Left kidney (tissue), 8 donors: ENCODE measurements at places on chromosomes 2 and 18.

DNA sequence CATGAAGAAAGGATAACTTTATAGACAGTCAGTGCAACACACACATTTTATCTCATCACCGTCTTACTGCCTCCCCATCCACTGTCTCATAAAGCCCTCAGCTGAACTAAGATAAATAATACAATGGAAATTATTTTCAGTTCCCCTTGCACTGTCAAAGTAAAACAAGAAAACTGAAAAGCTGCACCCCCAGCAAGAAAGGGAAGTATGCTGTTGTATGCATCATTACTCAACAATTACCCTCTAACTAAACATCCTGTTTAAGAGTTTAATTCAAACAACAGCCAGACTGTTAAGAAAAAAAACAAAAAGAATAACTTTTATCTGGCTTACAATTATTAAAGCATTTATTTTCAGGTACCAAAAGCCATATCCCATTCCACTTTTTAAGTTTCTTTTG lies 25.0 kb downstream of the MPPE1 start:
- DNase-seq, result no peak

DNA sequence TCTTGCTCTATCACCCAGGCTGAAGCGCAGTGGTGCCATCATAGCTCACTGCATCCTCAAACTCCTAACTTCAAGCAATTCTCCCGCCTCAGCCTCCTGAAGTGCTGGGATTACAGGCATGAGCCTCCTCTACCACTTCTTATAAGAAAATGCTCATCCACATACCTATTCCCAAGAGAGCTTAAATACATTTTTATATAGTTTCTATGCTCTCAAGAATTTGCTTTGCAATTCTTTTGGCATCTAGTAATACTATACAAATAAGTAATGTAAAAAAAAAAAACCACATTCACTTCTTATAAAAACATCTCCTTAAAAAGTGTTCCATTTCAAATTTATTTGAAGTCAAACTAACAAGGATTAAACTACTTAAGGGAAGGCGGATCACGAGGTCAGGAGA lies 197.3 kb downstream of the DNAH7 start:
- DNase-seq, result no peak

DNA sequence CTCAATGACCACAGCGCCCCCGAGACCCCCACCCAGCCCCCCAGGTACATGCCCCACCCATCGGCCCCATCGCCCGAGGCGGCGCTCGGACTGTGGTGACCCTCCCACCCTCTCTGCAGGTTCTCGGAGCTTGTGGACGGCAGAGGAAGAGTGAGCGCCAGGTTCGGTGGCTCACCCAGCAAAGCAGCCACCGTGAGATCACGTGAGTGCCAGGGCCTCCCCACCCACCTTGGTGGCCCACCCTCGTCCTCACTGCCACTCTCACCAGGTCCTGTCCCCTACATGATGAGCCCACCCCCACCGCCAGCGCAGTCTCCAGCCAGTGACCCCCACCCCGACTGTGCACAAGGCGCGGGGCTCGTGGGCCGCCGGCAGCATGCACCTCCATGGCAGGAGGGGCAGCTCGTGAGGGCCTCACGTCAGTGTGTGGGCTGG lies 30.4 kb downstream of the MTERF4 start:
- no peak for DNase-seq

DNA sequence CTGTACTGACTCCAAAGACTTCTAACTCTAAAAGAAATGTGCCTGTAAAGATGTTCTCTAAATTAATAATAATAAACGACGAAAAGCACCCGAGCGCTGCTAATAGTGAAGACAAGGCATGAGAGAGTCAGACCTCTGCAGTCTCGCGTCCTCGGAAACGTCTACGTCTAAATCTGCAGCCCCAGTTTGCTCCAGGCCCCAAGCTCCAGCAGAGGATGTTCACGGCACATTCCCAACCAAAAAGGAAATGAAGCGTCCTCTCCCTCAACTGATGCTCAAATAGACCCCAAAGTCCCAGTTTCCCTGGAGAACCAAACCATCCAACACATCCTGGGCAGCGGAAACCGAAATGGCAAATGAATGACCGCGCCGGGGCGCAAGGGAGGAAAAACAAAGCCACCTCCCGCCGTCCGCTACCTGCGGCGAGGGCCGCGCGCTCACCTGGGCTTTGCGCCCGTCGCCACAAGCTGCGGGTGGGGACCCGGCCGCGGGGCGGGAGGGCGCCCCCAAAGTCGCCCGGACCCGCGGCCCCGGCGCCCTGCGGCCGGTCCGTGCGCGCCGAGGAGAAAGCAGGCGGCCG lies 47.1 kb upstream of the CCDC150 start:
- peak; percentile 48 for DNase-seq

- DNase-seq, result no peak
Measured at GRCh38 chr2:128490881-128491691, 172.4 kb upstream of the HS6ST1 start.

GRCh38 chr2:65053199-65053598 lies 3.0 kb upstream of the CEP68 start:
- DNase-seq, result no peak

DNA sequence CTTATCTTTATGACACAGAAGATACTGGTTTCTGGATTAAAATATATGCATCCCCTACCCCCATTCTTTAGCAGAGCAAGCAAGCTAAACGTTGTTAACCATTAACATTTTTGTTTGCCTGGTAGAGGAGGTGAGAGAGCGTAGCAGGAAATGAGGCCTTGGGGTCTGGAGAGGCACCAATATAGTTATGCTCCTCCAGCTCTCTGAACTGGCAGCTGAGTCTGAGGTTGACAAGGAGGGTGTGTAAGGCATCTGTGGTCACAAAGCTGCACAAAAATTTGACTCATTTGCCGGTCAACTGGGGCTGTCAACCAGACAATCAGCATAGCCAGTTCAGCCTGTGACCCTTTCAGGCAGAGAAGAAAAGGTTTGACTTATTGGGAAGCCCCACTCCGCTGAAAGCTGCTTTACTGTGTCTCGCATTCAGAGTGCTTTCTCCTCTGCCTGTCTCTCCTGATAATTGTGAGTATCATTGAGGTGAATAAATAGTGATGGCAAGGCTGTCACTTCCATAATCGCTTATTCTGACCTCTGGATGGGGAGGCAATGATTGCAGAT lies 647.5 kb upstream of the SETBP1 start:
- no peak for DNase-seq

DNA sequence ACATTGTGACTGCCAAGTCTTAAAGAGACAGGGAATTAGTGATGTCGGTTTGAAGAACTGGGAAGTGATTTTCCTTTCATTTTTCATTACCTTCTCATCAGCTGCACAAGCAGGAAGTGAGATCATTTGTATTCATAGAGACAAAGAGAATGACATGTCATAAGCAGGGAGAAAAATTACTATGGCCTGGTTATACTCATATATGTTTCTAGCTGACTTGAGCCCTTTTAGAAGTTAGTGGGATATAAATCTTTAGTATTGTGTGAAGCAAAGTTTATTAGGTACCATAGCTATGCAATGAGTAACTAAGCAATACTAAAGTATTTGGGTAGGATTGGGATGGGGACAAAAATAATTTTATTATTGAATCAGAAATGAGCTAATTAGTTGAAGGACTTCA lies 284.1 kb downstream of the PID1 start:
- DNase-seq, result no peak

DNA sequence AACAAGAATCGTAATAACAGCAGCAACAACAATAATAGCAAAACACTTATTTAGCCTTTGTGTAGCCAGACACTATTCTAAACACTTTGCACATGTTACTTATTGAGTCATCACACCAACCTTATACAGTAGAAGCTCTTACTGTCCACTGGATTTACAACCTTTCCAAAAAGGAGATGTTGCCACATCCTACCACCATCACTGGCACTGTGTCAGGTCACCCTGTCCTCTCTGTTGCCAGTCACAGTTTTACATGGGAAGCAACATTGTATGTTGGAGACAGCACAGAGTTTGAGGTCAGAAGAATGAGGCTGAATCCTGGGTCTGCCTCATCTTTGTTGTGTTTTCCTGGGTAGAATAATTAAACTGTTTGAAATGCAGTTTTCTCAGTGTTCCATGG lies 201.4 kb upstream of the EPAS1 start:
- no peak for DNase-seq

- DNase-seq, result no peak
Measured at GRCh38 chr2:100224988-100225710, 82.8 kb upstream of the AFF3 start.

DNA sequence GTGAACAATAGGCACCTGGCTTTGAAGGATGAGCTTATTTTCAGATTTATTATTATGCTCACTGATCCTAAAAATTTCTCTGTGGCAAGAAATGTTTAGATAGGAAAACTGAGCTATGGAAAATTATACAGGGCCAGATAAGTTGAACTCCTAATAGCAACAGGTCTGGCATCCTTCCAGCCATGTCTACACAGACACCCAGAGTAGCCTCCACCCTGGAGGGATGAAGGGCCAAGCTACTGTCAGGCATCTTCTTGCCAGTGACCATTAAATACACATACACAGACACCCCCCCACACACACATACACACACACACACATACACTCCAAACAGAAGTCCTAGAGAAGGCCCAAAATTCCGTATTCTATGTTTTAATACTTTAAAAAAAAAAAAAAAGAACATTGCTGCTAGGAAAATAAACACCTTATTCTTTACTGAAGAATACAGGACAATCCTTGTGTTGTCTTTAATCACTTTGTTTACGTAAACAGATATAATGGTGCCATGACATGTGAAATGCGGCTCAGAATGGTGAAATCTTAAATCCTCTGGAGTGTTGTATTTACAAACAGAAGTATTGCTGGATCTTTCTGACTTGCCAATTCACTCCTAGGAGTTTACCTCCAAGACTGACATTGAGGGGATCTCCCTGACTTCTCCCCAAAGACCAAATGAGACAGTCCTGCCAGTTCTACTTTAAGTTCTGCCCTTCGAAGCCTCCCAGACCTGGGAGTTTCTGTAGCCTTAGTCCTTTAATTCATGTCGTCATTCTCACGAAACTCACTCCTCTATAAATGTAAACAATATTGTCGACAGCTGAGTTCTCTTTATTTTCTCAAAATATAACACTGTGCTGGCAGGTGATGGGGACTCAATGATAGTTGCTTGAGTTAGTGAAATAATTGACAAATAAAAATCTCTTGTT lies 163.1 kb downstream of the ANTXR1 start:
- no peak for DNase-seq

- DNase-seq, result no peak
Measured at GRCh38 chr2:173272849-173273248, 81.8 kb upstream of the CDCA7 start.

DNA sequence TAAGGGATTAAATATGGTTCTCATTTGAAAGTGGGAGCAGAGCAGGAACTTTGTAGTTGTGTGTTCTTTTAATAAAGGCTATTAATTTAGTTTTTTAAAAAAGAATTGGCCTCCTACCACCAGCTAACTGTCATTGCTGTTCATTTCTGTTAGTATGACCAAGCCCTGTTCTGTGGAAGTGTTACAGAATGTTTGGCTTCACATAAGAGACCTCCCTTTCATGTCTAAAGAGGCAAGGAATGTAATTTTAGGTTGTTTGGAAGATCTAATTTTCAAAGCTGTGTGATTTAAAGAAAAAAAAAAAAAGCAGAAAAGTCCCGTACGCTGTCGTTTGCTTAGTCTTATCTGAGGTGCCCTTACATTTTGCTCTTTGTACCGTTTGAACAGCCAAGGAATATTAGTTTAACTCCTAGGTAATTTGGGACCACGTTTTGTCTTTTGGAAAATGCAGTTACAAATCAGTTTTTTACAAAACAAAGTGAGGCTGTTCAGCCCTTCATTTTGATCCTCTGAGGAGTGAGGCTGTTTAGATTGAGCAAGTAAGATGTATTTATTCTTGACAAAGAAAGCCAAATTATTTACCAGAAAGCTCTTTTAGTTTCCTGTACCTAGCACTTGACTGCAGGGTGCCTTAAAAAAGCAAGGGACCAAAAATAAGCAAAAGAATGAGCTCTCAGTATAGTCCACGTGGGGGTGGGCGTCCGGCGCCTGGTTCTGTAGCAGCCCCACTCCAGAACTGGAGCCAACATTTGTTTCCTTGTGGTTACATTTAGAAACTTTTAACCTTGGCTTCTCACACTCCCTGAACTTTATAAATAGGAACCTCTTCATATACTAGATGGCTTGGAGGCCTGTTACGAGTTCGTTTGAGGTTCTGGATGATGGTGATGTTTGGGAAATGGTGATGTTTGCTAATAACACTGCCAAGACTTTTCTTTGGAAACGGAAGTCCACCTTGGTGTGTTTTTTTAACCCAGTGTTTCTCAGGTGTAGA lies 136.2 kb downstream of the FMNL2 start:
- no peak for DNase-seq

DNA sequence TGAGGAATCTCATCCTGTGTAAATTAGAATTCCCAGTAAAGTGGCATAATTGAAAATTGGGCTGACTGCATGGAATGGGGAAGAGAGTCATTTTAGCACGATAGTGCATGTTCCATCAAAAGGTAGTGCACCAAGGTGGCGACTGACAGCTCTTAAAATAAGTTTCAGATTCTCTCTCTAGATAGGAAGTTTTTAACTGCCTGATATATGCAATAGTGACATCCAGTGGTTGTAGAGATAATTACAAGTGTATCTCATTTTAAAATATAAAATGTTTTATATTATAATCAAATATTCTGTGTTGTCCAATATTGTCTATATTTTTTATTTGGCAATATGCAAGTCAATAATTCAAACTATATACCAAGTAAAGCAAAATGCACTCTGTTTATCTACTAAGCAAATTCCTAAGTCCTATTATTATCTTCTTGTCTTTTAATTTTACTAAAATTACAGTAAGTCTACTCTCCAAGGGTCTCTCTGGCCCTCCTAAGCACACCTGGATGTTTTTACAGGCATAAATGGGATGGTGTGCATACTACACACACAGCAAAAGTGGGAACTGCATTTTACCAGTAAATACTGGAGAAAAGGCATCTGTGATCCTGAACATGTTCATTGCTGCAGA lies 397.7 kb upstream of the HNRNPA3 start:
- no peak for DNase-seq

DNA sequence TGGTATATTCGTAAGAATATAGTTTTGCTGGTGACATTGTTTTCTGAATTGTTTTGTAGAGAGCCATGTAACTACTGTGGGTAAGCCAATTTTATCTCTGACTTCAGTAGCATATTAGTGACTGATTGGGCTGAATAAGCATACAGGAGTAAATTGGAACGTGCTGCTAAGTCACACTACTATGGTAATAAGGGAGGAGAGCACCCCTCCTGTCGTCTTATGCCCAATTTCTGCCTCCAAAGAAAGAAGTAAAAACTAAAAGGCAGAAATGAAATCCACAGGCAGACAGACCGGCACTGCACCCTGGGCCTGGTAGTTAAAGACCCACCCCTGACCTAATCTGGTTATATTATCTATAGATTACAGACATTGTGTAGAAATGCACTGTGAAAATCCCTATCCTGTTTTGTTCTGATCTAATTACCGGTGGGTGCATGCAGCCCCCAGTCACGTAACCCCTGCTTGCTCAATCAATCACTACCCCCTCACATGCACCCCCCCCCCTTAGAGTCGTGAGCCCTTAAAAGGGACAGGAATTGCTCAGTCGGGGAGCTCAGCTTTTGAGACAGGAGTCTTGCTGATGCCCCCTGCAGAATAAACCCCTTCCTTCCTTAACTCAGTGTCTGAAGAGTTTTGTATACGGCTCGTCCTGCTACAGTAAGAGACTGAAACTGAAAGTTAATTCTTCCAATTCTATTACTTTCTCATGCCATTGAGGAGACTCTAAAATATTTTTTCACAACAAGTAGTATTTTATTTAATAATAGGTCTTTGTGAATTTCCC lies 167.0 kb downstream of the ZNF804A start:
- no peak for DNase-seq
